Thoracic aorta (tissue), 2 donors: ENCODE measurements at places on chromosomes 16 and 17.

- DNase-seq, result no peak
These were observed 92.2 kb upstream of the AMZ2 start for GRCh38 chr17:68155692-68156091.

DNA sequence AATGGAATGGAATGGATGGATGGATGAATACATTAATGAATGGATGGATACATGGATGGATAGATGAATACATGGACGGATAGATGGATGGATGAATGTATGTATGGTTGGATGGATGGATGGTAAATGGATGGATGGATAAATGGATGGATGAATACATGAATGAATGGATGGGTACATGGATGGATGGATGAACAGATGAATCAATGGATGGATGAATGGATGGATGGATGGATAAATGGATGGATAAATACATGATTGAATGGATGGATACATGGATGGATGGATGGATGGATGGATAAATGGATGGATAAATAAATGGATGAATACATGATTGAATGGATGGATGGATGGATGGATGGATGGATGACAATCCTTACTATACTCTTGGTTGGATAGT, 26.0 kb downstream of the TMC5 start:
- DNase-seq, result no peak

- no peak for DNase-seq
These were observed 214.9 kb downstream of the CEP112 start for GRCh38 chr17:65977041-65977440.

DNA sequence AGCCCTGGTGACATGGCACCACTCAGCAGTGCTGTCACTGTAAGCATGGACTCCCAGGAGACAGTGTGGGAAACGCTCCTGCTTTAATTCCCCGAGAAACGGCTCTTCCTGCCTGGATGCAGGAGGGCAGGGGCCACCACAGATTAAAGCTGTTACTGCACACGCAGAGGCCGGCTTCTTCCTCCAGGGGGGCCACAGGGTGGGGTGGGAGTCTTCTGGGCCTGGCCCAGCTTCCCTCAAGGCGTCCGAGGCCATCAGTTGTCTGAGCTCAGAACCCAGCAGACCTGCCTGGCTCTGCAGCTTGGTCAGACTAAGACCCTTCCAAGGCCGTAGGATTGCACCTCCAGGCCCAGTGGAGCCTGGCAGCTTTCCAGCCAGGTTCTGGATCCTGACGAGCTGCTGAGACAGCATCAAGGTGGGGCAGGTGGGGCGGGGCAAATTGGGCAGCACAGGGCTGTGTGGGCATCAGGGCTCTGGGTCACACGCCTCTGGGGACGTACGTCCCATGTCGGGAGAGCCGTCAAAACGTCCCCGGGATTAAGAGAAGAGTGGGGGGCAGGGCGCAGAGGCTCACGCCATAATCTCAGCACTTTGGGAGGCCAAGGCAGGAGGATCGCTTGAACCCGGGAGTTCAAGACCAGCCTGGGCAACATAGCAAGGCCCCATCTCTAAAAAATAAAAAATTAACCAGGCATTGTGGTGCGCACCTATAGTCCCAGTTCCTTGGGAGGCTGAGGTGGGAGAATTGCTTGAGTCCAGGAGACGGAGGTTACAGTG, 5.0 kb upstream of the CAPN15 start:
- DNase-seq, result no peak

GRCh38 chr16:9499941-9500593, 408.6 kb downstream of the HAPSTR1 start:
- no peak for DNase-seq

DNA sequence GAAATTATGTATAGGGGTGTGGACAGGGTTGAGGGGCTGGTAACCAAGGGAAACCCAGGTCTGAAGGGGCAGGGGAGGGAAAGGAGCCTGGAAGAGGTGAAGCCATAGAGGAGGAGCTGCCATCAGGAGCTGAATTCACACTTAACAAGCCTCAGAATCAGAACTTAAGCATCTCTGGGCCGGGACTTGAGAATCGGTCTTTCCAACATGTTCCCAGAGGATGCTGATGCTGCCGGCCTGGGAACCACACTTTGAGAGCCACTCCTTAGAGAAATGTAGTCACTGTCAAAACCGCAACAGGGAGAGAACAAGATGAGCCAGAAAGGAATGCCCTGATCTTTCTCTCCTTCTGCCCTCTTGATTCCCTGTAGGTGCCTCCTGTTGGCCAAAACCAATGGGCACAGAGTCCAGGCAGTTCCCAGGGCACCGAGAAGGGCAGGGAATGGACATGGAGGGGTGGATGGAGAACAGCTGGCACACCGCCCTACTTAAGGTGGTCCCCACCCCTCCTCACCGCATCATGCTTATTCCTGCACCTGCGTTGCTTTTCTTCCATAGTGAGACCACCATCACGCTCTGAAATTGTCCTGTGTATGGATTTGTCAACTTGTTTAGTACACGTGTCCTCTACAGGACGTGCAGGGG, 88.5 kb downstream of the GSG1L start:
- DNase-seq, result no peak

DNA sequence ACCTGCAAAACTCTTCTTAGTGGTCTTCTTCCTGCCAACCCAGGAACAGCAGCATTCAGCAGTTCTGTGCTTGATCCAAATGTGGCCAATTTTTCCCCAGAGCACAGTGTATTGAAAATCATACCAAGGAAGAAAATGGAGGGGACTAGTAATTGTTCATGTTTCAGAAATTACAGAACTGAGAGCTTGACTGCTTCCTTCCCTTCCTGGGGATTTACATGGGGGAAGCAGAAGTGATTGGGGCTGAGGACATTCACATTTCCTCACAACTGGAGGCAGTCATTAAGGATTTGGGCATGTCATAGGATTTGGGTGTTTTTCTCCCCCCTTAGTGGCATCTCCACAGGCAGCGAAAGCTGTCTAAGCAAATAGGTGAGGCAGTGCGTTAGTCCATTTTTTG, 19.7 kb downstream of the CIITA start:
- no peak for DNase-seq

DNA sequence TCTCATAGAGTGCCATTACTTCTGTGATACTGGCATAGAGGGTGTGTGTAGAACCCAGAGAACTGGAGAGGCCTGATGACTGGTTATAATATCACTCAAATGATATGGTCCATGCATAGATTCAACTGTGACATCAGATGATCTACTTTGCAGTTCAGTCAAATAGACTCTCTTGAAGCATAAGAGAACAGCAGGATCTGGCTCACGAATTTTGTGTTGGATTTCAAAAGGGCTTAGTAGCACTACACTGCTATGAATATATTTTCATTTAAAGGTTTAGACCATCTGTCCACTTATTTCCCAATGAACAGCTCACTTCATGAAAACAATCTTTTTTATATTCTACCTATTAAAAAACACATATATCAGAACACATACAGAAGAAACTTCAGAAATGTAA, 119.7 kb downstream of the KIF2B start:
- no peak for DNase-seq

- no peak for DNase-seq
These were observed 8.8 kb upstream of the TANGO6 start for GRCh38 chr16:68834550-68834949.

- DNase-seq, result no peak
These were observed 41.1 kb upstream of the MTSS2 start for GRCh38 chr16:70726892-70727361.

DNA sequence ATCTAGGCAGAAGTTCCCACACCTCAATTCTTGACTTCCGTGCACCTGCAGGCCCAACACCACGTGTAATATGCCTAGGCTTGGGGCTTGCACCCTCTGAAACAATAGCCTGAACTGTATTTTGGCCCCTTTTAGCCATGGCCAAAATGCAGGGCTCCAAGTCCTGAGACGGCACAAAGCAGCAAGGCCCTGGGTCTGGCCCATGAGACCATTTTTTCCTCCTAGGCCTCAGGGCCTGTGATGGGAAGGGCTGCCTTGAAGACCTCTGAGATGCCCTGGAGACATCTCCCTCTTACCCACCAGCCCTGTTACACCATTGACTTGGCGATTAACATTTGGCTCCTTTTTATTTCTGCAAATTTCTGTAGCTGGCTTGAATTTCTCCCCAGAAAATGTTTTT, 238.6 kb downstream of the CDH13 start:
- DNase-seq, result no peak

- DNase-seq, result no peak
These were observed 175.9 kb downstream of the SPECC1 start for GRCh38 chr17:20184977-20185619.
